NCI-H1694 treated with DMSO at 0.1 percent for 48 hours (cell line): ENCODE measurements at places on chromosomes 2 and 18.

DNA sequence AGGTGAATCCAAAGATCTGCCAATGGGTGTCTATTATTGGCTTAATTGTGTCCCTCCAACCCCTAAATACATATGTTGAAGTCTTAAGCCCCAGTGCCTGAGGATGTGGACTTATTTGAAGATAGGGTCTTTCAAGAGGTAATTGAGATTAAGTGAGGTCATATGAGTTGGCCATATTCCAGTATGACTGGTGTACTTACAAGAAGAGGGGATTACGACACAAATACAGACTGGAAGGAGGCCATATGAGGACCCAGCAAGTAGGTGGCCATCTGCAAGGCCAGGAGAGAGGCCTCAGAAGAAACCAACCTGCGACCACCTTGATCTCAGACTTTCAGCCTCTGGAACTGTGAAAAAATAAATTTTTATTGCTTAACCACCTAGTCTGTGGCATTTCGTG is 121.1 kb upstream of the FN1 start:
- DNase-seq = no peak

DNA sequence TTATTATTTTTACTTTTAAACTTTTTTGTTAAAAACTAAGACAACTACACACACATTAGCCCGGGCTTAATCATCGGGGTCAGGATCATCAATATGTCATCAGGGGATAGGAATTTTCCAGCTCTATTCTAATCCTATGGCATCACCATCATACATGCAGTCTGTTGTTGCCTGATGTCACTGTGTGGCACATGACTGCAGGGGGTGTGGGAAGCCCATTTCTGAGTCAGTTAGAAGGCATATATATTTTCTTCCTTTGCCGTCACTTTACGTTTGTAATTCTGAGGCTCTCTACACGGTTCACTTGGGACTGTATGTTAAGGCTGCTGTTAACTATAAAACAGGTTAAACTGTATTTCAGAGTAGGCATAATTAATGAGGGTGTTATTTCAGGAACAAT is 144.4 kb upstream of the ITGA6 start:
- DNase-seq = no peak

- no peak for DNase-seq
Measured at GRCh38 chr2:120601566-120601965, 134.1 kb upstream of the GLI2 start.

DNA sequence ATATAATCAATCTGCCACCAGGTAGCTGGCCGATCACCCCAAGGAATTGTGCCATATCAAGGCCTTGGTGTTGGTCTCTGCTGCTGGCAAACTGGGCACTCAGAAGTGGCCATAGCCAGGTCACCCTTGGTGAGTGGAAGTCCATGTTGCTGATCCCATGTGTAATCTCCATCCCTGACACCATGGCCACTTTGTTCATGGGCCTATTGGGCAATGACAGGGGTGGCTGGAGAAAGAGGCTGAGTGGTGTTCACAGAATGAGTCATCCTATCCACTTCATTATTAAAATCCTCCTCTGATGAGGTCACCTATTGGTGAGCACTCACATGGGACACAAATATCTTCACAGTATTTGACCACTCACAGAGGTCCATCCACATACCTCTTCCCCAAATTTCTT is 26.7 kb upstream of the CD226 start:
- DNase-seq = no peak

GRCh38 chr2:14781142-14781541 is 148.6 kb downstream of the LRATD1 start:
- no peak for DNase-seq
